ENCODE measurements at places on chromosomes 12 and 14.

GRCh38 chr12:86118161-86118560 lies 138.0 kb downstream of the MGAT4C start:
- no peak for DNase-seq

DNA sequence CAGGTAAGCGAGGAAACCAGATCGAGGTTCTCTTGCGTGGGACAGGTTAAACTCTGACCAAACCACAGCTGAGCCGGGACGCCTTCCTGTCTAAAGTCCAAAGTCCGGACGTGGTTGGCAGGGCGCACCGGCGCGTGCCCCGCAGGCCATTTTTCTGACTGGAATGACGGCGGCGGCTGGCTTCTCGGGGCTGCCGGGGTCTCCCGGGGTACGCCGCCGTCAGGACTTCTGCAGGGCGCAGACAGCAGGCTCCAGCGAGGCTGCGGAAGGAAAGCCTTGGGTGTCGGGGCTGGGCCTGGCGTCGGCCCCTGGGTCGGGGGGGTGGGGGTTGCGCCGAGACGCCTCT lies 32.8 kb downstream of the MIA2 start:
- no peak for DNase-seq

DNA sequence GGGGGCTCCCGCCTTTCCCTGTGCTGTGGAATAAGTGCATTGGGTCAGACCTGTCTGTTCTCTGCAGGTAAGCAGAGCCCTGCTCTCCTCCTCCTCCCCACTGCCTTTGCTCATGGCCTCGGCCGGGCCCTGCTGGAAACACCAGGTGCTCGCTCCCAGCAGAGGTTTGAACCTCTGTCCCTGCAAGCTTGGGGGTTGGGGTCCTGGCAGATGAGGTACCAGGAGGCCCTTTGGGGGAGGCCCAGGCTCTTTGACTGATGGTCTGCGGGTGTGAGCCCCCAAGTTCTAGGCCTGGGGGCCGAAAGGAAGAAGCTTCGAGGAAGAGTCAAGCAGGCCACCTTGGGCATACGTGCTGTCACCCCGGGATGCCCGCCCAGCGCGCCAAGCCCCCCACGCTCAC lies 22.1 kb upstream of the CEP170B start:
- DNase-seq = no peak

- no peak for DNase-seq
These were observed 1.5 kb downstream of the WNT10B start for GRCh38 chr12:48969833-48970701.

DNA sequence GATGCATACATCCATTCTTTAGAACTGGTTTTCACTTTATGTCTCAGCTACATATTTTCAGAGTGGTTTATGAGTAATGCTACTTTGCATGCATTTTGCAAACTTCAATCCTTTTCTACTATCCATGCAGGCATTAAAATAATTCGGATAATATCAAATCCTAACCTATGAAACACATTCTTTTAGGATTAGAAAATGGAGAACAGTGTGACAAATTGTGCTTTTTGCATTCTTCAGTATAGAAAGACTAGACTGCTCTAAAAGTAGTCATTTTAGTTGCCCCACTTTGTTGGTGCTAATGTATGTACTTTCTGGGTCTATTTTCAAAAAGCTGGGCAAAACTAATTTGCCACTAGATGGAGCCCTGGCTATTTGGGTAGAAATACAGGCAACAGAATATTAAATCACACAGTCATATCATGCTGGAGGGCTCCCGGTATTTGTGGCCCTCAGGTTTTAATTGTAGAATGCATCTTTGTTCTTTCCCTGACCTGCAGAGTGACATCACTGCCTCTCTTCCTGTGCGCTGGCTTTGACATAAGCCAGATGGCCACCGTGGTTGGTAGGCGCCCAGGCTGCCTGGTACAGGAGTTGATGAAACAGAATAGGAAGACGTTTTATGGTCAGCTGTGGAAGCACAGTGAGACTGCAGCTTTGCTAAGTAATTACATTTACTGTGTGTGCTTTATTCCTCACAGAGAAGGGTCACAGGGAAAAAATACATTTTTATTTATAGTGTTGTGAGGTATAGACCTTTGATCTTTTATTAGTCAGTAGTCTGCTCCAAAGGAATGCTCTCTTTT lies 28.1 kb downstream of the MSRB3 start:
- no peak for DNase-seq

DNA sequence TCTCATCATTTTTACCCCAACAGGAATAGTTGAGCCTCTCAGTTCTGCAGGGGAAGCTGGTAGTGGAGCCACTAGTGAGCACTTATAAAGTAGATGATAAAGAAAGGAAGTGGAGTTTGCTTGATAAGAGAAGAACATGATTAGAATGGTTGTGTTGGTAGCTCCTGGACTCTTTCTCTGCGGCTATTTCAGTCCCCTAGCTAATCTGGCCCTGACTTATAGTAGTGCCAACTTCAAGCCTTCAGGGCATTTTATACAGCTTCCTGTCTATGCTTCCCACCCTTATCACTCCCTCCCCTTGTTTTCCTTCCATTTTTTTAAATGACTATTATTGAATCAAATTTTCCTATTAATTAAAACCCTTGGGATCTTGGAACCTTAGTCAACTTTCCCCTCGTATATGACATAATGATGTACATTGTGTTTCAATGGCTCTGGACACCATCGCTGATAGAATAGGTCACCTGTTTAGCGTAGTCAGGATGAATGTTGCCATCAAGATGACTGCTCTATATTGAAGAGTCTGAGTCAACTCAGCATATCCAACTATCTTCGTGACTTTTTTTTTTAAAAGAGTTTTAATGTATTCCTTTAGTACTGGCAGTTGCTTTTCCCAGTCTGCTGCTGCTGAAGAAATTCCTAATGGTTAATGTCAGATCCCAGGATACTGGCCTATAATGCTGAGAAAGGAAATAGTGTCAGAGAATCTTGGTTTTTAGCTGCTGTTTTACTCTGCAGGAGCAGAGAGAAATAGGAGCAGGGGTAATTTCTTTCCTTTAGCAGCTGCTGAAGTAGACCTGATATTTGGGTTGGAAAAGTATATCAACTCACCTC lies 16.2 kb upstream of the PCNX1 start:
- no peak for DNase-seq

- DNase-seq = no peak
These were observed 44.2 kb downstream of the GPR137C start for GRCh38 chr14:52596861-52597260.

- no peak for DNase-seq
These were observed 274.1 kb upstream of the DAAM1 start for GRCh38 chr14:58914279-58914855.

All from upper lobe of left lung (tissue), 6 donors.